CD4-positive, alpha-beta T cell (primary cell): ENCODE measurements at places on chromosomes 5 and 9.

DNA sequence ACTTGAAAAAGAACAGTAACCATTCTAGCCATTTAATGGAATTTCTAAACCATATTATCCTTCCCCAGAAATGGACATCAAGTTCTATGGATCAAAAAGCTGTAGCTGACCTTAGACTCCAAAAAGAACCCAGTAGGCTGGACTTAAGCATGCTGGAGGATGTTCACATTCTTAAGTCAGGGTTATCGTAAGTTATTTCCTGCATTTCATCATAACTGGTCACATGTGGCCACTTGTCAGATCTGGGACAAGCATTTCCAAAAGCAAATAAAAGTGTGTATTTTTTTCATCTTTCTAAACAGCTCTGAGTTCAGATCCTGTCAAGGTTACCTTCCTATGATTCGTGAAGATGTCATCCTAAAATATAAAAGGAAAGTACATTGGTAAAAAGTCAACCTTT, 274.5 kb upstream of the PTGER4 start:
- H3K27ac ChIP-seq = peak overlapping the region; percentile 74
- peaks cover 53% of the 10 kb centered on the region for H3K4me1 ChIP-seq
- H3K36me3 ChIP-seq = no peaks in the 10 kb centered on the region
- no peak overlapping the region for H3K4me3 ChIP-seq
- no peaks in the 10 kb centered on the region for H3K27me3 ChIP-seq

- H3K27ac ChIP-seq = no peak overlapping the region
- H3K27me3 ChIP-seq = no peaks in the 10 kb centered on the region
These were observed 42.8 kb upstream of the HK3 start for GRCh38 chr5:176941951-176942350.

GRCh38 chr9:8614926-8615440, 815.4 kb upstream of the DMAC1 start:
- no peak overlapping the region for H3K27ac ChIP-seq
- no peaks in the 10 kb centered on the region for H3K4me1 ChIP-seq
- H3K36me3 ChIP-seq = no peaks in the 10 kb centered on the region
- no peak overlapping the region for H3K4me3 ChIP-seq
- no peaks in the 10 kb centered on the region for H3K27me3 ChIP-seq

- no peaks in the 10 kb centered on the region for H3K27me3 ChIP-seq
- H3K27ac ChIP-seq = no peak overlapping the region
- no peaks in the 10 kb centered on the region for H3K36me3 ChIP-seq
- H3K4me3 ChIP-seq = no peak overlapping the region
- DNase-seq = no peak
These were observed 26.7 kb upstream of the XPA start for GRCh38 chr9:97723819-97724218.

DNA sequence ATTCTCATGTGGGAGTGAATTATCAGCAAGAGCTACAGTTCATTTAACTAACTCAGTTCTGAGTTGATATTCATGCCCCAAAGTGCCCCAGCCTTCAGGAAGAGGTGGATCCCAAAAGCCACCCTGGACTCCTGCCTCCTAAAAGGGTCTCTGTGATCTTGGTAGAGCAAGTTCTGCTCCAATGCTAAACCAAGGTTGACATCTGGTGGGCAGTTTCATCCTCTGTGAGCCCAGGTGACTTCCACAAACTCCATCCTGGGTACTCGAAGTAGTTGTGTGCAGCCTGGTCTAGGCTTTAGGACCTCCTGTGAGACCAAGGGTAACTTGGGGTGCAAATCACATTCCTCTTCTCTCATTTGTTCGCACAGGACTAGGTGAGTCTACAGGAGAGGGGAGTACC, 816.8 kb downstream of the MTRR start:
- DNase-seq = no peak
- H3K27ac ChIP-seq = no peak overlapping the region
- no peak overlapping the region for H3K4me3 ChIP-seq
- no peaks in the 10 kb centered on the region for H3K36me3 ChIP-seq
- H3K27me3 ChIP-seq = no peaks in the 10 kb centered on the region

DNA sequence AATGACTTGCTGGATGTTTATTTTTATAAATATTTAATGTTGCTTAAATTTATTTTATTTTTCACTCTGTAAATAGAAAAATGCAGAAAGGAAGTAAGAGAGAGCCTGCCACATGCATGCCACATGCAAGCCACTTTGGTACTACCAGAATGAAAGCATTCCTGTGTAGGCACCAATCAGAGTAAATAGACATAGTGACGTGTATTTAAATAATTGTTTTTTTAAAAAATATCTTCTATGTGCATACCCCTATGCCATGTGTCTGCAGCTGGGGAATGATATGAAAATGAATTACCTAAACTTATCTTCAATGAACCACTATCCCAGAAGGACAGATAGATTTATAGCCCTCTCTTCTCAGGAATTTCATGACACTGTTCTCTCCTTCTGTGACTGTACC, 651.5 kb upstream of the RIOK2 start:
- no peaks in the 10 kb centered on the region for H3K36me3 ChIP-seq
- H3K27ac ChIP-seq = no peak overlapping the region
- no peaks in the 10 kb centered on the region for H3K27me3 ChIP-seq
- no peak for DNase-seq
- no peaks in the 10 kb centered on the region for H3K4me1 ChIP-seq

- no peak overlapping the region for H3K4me3 ChIP-seq
- H3K4me1 ChIP-seq = no peaks in the 10 kb centered on the region
- peaks cover 26% of the 10 kb centered on the region for H3K36me3 ChIP-seq
- DNase-seq = no peak
- no peaks in the 10 kb centered on the region for H3K27me3 ChIP-seq
These were observed 8.0 kb downstream of the SURF6 start for GRCh38 chr9:133327834-133328484.

DNA sequence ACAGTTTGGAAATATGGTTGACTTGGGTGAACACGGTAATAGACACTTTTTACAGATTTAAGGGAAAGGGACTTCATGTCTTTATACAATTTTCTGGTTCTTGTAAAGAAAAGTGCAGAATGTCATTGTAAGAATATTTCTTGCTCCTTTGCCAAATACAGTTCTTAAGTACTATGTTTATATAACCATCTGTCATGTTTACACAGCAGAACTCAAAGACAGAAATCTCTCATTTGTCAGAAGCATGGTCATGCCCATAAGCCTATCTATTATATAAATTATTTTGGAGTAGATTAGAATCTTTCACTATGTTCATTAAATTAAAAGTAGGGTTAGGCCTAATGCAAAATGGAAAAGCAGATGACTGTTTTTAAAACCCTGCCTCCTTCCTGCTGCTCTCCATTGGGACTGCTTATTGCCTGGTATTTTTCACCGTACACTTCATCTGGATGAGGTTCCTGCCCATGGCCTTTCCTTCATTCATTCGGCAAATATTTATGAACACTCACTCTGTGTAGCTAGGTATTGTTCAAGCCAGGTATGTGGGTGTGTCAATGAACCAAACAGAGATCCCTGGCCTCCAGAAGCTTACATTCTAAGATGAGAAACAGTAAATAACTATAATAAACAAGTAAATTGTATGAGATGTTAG, 558.1 kb downstream of the NR2F1-AS1 start:
- H3K27me3 ChIP-seq = no peaks in the 10 kb centered on the region
- no peak overlapping the region for H3K4me3 ChIP-seq
- H3K27ac ChIP-seq = no peak overlapping the region

DNA sequence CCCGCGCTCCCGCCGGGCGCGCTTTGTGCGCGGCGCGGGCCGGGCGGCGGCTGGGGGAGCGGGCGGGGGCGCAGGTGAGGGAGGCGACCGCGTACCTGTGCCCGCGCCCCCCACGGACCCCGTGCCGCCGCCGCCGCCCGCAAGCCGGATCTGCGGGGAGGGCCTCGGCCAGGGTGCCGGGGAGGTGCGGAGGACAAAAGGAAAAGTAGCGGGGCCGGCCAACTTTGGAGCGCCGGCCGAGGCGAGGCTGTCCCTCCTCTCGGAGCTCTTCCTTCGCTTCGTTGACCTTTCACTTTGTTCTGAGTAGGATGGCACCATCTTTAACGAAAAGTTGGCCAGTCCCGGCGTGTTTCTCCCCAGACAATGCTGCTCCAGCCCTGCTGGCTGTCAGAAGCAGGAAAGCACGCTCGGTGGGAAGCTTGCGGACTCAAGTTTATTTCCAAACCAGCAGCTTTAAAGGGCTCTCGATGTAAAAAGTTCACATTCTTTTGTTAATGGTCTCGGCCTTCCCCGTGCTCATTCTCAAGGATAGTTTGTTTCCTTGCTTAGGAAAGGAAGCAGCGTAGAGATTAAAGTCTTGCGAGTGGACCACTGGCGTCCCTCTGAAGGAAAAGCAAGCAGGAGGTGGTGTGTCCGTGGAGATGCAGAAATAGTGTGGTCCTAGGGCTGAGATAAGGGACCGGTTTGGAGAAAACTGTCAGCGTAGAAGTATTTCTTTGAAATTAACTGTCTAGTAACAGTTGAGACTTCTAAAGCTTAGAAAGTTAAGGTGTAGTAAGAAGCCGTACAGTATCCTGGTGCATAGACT, 639 bp downstream of the EHMT1 start:
- H3K4me3 ChIP-seq = peak overlapping the region; percentile 87
- H3K4me1 ChIP-seq = peaks cover 41% of the 10 kb centered on the region
- peak overlapping the region; percentile 66 for H3K27ac ChIP-seq
- peaks cover 24% of the 10 kb centered on the region for H3K36me3 ChIP-seq
- peak; percentile 61 for DNase-seq

DNA sequence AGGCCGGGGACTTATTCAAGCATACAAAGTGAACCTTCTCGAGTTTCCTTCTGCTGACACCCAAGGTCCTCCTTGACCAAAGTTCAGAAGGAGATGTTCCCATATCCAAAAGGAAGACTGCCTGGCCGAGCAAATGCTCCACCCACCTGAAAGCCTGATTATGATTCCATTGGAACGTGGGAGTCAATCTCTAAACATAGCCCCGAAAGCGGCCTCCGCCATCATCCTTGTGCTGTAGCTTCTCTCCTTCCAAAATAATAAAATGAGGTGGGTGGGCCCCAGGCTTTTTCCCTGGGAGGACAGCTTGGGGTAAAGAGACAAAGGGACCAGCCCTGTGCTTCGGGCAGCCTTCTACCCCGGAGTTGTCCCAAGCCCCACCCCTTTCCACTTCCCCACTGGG, 355.6 kb upstream of the SLC30A5 start:
- no peak for DNase-seq
- no peaks in the 10 kb centered on the region for H3K27me3 ChIP-seq
- no peaks in the 10 kb centered on the region for H3K4me1 ChIP-seq
- no peaks in the 10 kb centered on the region for H3K36me3 ChIP-seq

DNA sequence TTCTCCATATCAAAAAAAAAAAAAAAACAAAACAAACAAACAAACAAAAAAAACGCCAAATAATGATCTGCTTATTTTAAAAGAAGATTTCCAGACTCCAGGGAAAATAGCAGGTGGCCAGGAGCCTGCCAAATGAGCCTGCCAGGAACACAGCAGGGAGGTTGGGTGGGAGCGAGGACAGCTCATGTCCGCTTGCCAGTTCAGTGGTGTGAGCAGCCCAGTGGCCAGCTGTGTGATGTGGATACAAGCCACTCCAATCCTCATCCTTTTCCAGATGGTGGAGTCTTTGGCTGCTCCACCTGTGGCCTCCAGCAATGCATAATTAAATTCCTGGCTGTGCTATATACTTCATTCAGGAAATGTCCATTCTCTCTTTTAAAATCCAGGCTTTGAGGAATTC, 1025.1 kb upstream of the C9orf72 start:
- H3K4me1 ChIP-seq = no peaks in the 10 kb centered on the region
- H3K36me3 ChIP-seq = no peaks in the 10 kb centered on the region
- no peak for DNase-seq
- H3K27ac ChIP-seq = no peak overlapping the region

- no peak overlapping the region for H3K4me3 ChIP-seq
- H3K36me3 ChIP-seq = peaks cover 59% of the 10 kb centered on the region
- H3K27me3 ChIP-seq = no peaks in the 10 kb centered on the region
- H3K27ac ChIP-seq = no peak overlapping the region
These were observed 15.6 kb downstream of the EXOSC3 start for GRCh38 chr9:37769306-37769705.

GRCh38 chr5:54415147-54415546, 40.4 kb upstream of the HSPB3 start:
- no peaks in the 10 kb centered on the region for H3K4me1 ChIP-seq
- no peak for DNase-seq
- no peak overlapping the region for H3K4me3 ChIP-seq

GRCh38 chr5:175853573-175854230, 17.7 kb upstream of the CPLX2 start:
- H3K36me3 ChIP-seq = no peaks in the 10 kb centered on the region
- DNase-seq = no peak
- no peak overlapping the region for H3K27ac ChIP-seq
- no peaks in the 10 kb centered on the region for H3K4me1 ChIP-seq

DNA sequence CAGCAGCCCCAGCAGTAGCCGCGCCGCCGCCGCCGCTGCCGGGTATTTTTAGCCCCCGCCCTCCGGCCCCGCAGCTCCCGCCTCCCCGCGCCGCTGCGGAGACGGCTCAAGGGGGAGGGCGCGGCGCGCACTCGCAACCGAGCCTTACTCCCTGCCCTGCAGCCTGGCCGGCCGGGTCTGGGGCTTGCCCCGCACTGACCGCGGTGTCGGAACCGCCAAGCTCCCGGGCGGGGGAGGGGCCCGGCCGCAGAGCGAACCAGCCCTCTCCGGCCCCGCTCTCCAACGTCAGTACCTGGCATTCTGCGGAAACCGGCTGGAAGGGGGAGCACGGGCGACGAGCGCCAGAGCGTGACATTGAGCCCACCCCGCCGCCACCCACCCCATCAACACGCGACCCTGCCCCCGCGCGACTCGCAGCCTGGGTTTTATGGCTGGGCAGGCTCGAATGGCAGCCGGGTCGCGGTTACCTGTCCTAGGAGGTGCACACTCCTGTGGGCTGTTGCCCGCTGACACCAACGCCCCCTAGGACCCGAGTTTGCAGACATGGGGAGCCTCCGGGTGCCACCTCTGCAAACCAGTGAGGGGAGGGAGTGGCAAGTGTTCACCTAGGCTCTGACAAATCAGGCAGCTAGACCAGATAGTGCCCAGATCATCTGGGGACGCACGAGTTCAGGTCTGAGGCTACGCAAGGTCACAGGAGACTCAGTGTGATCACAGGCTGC, at the start of gene ACSL6:
ACSL6 (minus strand) TSS at position 37 of the 722 bp plus-strand sequence. CDS start 105 bp downstream, outside the sequence.
- peak; percentile 39 for DNase-seq
- H3K4me1 ChIP-seq = peaks cover 53% of the 10 kb centered on the region
- H3K36me3 ChIP-seq = no peaks in the 10 kb centered on the region
- H3K27me3 ChIP-seq = peaks cover 20% of the 10 kb centered on the region
- peak within 1 kb of the TSS; percentile 61 for H3K4me3 ChIP-seq

GRCh38 chr9:32456564-32456963, 69.4 kb downstream of the RIGI start:
- H3K27me3 ChIP-seq = no peaks in the 10 kb centered on the region
- no peak for DNase-seq
- no peaks in the 10 kb centered on the region for H3K4me1 ChIP-seq
- H3K4me3 ChIP-seq = no peak overlapping the region

GRCh38 chr5:131068076-131068475, 97.0 kb downstream of the HINT1 start:
- DNase-seq = no peak
- no peak overlapping the region for H3K4me3 ChIP-seq
- no peaks in the 10 kb centered on the region for H3K36me3 ChIP-seq
- H3K4me1 ChIP-seq = peaks cover 23% of the 10 kb centered on the region
- no peak overlapping the region for H3K27ac ChIP-seq
- H3K27me3 ChIP-seq = no peaks in the 10 kb centered on the region

GRCh38 chr5:2254406-2254805, 371.7 kb upstream of the IRX4 start:
- no peak overlapping the region for H3K4me3 ChIP-seq
- H3K4me1 ChIP-seq = no peaks in the 10 kb centered on the region
- H3K27me3 ChIP-seq = no peaks in the 10 kb centered on the region
